ENCODE measurements at places on chromosomes 3 and 15.
A peak's percentile ranks its signal among the peaks of the same experiment; 100 is the strongest.

DNA sequence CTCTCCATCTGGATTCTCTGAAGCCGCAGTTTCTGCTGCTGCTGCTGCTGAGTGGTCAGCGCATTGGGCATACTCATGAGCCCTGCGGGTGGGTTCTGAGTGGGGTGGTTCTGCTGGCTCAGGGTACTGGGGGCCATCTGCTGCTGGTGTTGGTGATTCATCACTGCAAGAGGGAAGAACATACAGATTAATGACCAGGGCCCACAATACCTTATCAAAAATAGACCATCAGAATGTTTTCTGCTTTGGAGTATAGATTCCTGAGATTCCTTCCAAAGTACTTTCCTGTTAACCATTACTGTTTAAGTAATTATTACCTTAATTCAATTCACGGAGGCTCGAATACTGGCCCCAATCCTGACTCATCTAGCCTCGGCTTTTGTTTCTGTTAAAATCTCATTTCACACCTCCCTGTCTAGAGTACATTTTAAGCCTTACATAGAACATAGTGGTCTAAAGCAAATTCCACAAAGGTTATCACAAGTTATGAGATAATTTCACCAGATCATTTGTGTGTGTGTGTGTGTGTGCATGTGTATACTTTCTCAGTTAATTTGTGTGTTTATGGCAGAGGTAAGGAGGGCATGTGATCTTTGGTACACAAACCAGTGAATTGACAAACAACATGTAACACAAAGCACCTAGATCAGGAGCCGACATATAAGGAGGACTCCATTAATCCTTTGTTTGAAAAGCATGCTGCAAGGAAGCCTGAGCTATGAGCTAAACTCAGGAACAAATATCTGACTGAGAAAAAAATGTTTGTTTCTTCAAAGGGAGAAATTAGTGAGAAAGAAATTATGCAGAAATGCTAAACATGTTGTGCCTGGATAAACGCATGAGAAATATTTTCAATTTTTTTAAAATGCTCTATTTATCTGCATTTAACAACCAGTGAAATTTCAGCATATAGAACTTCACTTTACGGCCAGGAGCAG, 68.1 kb downstream of the TM4SF4 start:
- no peak for DNase-seq

- DNase-seq, result no peak
Observed at GRCh38 chr15:58909616-58910015, 23.9 kb downstream of the SLTM start.

- DNase-seq, result no peak
Observed at GRCh38 chr15:47484059-47484458, 233.2 kb upstream of the SEMA6D start.

GRCh38 chr15:60299452-60300047, 98.2 kb downstream of the ANXA2 start:
- no peak for DNase-seq

- DNase-seq, result no peak
Observed at GRCh38 chr3:135650309-135650708, 315.2 kb upstream of the PPP2R3A start.

DNA sequence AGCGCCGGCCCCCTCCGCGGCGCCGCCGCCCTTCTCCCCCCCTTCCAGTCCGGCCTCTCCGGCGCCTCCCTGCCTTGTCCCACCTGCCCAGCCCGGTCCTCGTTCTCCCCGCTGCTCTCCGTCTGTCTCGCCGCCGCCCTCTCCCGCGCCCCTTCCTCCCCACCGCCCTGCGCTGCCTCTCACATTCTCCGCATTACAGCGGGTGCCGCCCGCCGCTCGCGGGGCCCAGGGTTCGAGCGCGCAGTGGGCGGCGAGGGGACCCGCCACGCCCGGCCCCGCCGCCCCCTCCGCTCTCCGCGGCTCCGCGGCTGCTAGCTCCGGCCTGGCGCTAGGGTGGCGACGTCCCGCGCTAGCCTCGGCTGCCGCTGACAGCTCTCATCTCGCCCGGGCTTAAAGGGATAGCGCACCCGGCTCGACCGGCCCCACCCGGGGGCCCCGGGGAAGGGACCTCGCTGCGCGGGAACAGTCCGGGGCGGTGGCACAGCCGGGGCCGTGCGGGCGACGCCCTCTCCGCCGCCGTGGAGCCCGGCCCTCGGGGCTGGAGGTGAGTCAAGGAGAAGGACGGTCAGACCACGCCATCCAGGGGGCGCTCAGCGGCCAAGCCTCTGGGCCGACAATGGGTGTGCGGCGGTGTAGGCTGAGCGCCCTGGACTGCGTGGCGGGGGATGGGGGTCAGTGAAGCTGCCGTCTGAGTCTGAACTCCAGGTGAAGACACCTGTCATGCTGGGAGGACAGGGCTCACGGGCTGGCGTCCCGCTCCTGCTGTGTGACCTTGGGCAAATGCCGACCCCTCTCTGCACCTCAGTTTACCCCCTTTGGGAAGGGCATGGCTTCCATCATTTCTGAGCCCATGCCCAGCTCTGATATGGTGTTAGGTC, 187.4 kb upstream of the LINGO1 start:
- DNase-seq, result no peak

DNA sequence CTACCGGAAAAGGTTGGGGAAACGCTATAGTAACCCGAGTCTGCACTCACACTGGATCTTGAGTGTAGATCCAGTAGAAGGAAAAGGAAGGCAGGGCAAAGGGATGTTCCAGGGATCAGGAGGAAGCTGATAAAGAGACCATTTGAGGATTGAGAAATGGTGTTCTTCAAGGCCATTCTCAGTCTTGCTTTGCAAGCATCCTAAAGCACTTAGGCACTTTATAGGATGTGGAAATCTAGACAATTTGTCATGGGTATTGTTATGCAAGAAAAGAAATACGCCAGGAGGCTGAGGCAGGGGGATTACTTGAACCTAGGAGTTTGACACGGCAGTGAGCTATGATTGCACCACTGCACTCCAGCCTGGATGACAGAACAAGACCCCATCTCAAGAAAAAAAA, 13.2 kb upstream of the SCAMP5 start:
- no peak for DNase-seq

GRCh38 chr3:170725285-170725731, 139.4 kb upstream of the SLC7A14 start:
- DNase-seq, result no peak

GRCh38 chr15:78002996-78003395, 74.5 kb downstream of the TBC1D2B start:
- DNase-seq, result no peak

- DNase-seq, result no peak
Observed at GRCh38 chr15:94265982-94266381, 34.6 kb downstream of the MCTP2 start.

DNA sequence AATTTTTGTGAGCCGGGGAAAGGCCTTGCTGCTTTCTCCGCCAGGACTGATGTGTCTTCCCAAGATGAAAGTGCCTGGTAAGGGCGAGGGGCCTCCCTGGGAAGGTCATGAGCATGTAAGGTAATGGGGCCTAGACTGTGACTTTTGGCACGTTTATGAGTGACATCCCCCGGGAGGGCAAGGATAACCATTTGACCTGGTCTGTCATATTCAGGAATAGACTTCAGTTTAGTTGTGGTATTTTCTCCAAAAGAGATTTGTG, 631 bp upstream of the CNBP start:
- DNase-seq, result no peak

GRCh38 chr3:71464613-71465012, 118.9 kb downstream of the FOXP1 start:
- no peak for DNase-seq

- no peak for DNase-seq
Observed at GRCh38 chr3:44991326-44991725, 15.3 kb downstream of the EXOSC7 start.

DNA sequence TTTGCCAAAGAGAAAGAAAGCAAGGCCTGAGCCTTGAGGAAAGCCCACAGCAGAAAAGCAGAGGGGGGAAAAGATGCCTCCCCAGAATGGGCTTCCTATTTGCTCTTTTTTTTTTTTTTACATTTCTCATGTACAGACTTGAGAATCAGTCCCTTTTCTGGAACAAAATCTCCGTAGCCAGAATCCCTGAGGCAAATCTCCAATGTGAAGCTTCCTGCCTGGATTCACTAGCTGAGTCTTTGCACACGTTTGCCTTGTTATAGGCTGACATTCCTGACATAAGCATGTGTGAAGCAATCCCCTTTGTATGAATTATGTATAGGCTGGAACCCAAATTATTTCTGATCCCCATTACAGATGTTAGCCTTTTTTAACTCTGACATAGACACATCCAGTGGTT, 52.2 kb upstream of the ACTL6A start:
- DNase-seq, result no peak

DNA sequence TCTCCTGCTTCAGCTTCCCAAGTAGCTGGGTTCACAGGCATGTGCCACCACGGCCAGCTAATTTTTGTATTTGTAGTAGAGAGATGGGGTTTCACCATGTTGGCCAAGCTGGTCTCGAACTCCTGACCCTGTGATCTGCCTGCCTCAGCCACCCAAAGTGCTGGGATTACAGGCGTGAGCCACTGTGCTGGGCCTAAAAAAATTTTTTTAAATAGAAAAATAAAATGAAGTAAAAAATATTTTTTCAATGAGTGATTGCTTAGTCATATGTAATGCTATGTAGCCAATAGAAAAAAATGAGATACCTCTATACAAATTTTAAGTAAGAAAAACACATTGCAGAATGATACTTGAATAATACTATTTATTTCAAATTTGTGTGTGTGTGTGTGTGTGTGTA, 27.9 kb upstream of the SLC30A4 start:
- no peak for DNase-seq

DNA sequence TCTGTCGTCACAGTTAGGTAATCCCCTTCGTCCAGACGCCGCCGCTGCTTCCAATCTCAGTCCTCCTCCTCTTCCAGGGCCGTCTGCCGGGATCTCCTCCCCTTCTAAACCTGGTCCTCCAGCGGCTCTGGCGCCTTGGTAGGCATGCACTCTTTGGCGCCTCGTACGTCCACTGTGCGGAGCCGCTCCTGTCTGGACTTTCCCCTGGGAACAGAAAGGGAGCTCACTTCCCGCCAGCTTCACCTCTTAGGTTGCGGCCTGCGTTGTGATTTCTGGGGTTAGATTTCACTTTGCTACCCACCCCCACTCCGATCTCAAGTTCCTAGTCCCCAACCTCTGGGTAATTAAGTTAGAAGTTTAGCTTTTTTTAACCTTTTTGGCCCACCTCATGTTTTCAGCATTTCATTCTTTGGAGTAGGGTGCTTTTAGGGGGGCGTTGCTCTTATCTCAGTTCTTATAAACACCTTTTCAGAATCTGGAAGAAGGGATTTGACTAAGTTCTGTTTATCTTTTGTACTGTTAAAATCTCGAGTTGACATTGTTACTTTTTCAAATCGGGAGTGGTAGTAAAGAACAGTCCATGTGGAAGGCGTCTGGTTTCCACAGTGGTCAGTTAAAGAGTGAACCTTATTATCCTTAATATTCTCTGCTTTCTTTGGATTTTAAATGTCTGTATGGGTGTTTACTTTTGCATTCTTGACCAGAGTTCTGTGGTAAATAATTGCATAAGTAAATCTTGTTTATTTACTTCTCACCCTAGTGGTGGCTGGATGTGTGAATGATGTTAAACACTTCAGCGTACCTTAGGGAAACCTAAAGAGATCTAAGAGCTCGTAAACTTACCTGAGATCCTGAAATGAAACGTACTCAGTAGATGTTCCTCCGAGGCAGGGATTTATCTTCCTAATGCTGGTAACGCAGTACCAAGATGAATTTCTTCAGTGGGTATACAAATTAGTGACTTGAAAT, 611 bp downstream of the CTDSPL2 start:
- peak; percentile 13 for DNase-seq

- DNase-seq, result no peak
Observed at GRCh38 chr15:88118035-88118434, 138.5 kb downstream of the NTRK3 start.

DNA sequence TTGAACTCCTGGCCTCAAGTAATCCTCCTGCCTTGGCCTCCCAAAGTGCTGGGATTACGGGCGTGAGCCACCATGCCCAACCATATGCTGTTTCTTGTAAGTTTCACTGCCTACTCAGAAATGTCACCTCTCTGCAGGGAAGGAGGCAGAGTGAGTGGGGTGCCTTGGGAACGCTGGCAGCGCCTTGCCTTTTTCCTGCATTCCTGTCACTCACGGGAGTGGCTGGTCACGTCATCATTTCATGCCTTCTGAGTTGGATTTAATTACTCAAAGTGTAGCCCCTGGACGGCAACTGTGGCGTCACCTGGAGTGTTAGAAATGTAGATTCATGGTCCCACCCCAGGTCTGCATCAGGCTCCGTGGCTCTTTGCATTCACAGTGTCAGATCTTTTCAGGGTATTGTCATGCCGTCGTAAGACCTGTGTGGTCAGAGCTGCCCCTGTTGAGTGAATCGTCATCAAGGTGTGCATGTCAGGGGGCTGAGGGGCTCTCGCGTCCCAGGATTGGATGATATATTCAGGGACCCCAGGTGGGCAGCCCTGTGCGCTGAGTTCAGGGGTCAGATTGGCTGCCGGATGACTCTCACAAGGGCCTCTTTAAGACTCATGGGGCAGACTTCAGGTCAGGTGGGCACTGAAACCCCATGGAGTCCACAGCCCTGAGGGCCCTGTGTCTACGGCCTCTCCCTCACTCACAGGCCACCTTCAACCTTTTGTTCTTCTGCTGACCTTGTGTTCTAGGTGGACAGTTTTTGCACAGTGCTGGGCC, 65.9 kb upstream of the KLHL25 start:
- no peak for DNase-seq

GRCh38 chr3:30154853-30155252, 451.5 kb upstream of the TGFBR2 start:
- DNase-seq, result no peak

- DNase-seq, result peak; percentile 43
Observed at GRCh38 chr3:68893600-68894239, 38.6 kb downstream of the TAFA4 start.

GRCh38 chr15:65841121-65841930, 28.0 kb upstream of the RAB11A start:
- DNase-seq, result no peak

- no peak for DNase-seq
Observed at GRCh38 chr3:180416111-180416594, 185.8 kb upstream of the TTC14 start.

DNA sequence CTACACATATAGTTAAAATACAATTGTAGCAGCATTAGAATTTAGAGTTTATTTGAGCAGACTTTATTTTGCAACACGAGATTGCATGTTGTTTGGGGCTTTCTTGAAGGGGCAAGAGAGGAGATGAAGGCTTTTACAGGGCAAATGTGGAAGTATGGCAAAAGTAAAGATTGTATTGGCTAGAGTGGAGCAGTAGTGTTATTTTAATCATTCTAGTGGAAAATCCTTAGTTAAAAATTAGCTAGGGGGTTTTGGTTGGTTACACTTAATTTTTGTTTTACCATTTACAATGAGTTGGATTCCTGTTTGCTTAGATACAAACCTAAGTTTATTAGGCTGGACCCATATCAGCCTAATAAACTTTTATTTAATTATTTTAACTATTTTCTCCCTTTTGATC, 4.6 kb downstream of the OR5H15 start:
- DNase-seq, result no peak

GRCh38 chr3:178420033-178420432, 116.2 kb upstream of the KCNMB2 start:
- no peak for DNase-seq

DNA sequence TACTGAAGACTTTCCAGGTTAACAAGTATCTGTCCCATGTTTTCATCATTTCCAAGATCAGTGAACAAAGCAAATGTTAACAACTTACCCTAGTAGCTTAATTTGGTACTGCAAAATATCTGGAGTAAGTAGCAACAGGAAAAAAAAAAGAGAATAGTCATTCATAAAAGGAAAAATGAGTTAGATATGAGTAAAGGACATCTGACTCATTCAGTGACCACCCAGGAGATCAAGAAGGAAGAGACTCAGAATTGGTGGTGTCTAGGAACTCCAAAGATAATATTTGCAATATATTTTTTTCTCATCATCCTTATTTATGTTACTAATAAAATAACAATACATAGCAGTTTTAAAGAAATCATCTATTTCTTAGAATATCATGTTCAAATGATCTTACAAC, 253.8 kb upstream of the COL8A1 start:
- DNase-seq, result no peak

GRCh38 chr3:50604628-50605588, 6.7 kb downstream of the CISH start:
- no peak for DNase-seq
